Stimulated activated CD8-positive, alpha-beta memory T cell treated with anti-CD3 and anti-CD28 coated beads, Interleukin-4, amount 100 ng/mL, for 1 hour (primary cell): ENCODE measurements at places on chromosomes 4 and X.

DNA sequence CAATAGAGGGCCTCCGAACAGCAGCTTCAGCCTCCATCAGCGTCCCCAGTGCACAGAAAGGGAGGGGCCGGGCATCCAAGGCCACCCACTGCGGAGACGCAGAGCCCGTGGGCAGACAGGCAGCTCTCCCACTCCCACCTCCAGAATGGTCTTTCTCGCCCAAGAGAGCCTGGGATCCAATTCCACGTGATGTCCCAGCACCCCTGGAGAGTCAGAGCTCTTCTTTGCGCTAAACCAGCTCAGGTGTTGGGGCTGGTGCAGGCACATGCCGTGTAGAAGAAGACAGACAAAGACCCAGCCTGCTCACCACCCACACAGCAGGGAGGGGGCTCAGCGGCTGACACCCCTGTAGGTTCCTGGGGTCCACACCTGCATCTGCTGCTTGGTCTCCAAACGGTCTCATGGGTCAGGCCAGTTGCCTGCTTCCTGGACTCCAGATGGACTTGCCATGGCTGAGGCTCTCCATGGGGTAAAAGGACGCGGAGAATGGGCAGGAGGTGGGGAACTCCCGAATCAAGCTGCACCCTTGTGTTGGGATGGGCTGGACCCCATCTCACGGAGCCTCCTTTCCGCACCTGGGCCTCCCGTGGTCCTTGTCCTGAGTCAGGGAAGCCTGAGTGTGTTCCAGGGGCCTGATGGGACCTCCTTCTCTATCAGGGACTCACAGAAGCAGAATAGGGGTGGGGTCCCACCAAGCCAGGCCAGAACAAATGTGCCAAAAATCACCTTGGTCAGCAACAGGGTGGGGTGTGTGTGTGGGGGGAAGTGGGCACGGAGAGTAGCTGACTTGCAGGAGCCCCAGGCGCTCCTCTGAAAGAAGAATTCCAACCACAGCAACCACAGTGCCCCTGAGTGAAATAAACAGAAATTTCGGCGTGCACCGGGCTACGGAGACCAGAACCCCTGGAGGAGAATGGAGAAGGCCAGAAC, 11.6 kb upstream of the ASMTL start:
- DNase-seq, result peak; percentile 20

- no peak for DNase-seq
Measured at GRCh38 chr4:113678641-113679040, 82.9 kb downstream of the CAMK2D start.

DNA sequence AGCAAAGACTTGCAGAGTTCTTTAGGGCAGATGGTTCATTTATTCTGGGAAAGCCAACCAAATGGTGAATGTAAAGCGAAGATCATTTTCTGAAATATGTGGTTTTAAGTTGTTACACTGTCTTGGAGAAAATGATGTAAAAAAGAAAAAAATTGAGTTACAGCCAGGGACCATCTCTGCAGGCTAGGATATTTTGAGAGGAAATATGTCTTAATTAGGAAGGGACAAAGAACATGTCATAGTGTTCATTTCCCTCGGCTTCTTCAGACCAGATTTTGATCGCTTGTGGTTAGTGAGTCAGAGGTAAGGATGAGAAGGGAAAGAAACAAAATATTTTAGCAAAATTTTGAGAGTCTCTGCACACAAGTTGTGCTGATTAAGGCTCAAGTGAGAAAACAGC, 59.0 kb upstream of the C1QTNF7 start:
- DNase-seq, result no peak

- no peak for DNase-seq
Measured at GRCh38 chr4:159049780-159050375, 53.0 kb upstream of the RAPGEF2 start.

DNA sequence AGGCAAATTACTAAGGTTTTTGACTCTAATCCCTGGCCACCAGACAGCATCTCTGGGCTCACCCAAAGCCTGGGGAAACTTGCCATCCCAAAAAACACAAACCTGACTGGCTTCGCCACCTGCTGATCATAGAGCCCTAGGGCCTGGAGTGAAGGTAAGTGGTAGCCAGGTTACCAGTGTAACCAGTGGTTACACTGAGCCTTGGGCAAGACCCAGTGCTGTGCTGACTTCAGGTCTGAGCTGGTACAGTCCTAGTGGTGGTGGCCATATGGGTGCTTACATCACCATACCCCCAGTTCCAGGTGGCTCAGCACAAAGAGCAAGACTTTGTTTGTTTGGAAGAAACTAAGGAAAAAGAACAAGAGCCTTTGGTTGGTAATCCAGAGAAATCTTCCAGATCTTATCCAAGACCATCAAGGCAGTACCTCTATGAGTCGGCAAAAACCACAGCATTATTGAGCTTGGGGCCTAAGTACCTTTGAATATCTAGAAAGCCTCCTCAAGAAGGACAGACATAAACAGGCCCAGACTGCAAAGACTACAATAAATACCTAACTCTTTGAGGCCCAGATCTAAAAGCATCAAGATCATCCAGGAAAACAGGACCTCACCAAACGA, 13.7 kb downstream of the MED14 start:
- DNase-seq, result no peak
